ENCODE measurements at places on chromosomes 5 and 9. TPM values are rescaled to one million over a fixed set of nuclear protein-coding genes. Genes with fewer than 3 reads are reported as not detected.

The TMEM215 gene
- not detected for total RNA-seq

The VPS13A gene
- 16.9 TPM for total RNA-seq

The TLX3 gene
- total RNA-seq: not detected

The IL13 gene
- not detected for total RNA-seq

The PCDHB7 gene
- total RNA-seq: not detected

The BTNL9 gene
- 8.4 TPM for total RNA-seq

The TAF11L5 gene
- not detected for total RNA-seq

The LEAP2 gene
- 1.1 TPM for total RNA-seq

The SLC45A2 gene
- 1.1 TPM for total RNA-seq

The ARHGEF39 gene
- total RNA-seq: 32.8 TPM

The NEUROG1 gene
- total RNA-seq: not detected

The NEURL1B gene
- total RNA-seq: 6.0 TPM
